Stimulated activated CD4-positive, alpha-beta T cell treated with anti-CD3 and anti-CD28 coated beads, Interleukin-4, amount 100 ng/mL, for 24 hours (primary cell): ENCODE measurements at places on chromosomes 11 and 22.

DNA sequence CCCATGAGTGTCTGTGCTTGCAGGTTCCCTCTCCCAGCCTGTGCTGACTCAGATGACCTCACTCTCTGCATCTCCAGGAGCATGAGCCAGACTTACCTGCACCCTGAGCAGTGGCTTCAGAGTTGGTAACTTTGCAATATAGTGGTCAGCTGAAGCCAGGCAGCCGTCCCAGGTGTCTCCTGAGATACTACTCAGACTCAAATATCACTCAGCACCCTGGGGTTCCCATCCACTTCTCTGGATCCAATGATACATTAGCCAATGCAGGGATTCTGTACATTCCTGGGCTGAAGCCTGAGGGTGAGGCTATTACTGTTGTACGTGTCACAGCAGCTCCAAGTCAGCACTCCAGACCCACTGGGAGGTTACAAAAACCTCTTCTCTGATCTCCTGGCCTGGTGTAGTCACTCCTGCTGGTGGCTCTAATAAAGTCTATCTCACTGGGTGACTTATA, 87.8 kb upstream of the TOP3B start:
- DNase-seq, result no peak

DNA sequence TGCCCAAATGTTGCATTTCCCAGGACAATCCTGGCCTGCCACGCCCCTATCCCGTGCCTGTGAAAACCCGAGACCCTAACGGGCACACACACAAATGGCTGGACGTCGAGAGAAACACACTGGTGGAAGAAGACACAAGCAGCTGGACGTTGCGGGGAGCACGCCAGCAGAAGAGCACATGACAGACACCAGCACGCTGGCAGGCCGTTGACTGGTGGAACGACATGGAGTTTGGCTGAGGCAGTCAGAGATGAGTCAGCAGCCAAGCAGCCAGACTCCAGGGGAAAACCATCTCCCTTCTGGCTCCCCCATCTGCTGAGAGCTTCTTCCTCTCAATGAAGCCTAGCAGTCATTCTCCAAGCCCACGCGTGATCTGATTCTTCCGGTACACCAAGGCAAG, 606.7 kb upstream of the LRRC4C start:
- DNase-seq, result no peak

DNA sequence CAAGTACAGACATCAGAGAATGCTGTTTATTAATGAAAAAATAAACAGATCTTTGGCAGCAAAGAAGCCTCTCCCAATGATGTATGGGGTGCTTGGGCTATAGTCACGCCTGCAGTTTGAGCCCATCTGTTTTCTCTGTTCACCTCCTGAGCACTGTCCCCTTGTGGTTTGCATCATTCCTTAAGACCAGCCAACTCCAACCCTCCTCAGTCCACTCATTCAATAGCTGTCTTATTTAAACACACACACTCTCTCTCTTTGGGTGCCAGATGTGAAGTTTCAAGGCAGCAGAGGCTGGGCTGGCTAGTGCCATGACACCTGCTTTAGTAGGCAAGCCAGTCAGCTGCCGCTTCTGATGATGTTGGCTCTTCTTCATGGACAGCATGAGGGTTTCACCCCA, 58.1 kb downstream of the POLD3 start:
- DNase-seq, result no peak

DNA sequence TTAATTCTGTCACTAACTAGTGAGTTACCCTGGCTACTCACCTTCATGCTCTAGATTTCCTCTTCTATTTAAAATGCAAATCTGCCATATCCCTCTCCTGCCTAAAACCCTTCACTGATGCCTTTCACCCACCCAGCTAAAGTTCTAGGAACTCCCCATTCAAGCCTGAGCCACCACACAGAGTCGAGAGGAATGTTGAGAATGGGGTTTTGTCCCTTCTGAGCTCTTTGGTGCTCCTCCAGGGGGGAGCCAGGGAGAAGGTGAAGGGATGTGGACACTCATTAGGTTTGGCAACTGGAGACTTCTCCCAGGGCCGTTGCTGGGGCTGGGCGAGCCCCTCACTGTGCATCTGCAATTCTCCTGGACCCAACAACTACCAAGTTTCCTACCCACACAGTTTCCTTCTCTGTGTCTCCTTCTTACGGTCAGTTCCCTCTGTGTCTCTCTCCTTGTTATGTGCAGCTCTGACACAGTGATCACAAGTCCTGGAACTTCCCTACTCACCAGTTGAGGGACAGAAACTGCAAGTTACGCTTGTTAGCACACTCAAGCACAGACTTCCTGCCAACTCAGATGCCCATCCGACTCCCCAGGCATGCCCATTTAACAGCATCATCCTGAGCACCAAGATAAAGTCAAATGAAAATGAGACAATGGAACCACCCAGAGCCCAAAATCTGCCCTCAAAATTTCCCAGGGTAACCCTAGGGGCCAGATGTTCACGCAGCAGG, 6.5 kb upstream of the IL10RA start:
- no peak for DNase-seq

- no peak for DNase-seq
Measured at GRCh38 chr11:47067401-47067800, 109.3 kb downstream of the ARFGAP2 start.

DNA sequence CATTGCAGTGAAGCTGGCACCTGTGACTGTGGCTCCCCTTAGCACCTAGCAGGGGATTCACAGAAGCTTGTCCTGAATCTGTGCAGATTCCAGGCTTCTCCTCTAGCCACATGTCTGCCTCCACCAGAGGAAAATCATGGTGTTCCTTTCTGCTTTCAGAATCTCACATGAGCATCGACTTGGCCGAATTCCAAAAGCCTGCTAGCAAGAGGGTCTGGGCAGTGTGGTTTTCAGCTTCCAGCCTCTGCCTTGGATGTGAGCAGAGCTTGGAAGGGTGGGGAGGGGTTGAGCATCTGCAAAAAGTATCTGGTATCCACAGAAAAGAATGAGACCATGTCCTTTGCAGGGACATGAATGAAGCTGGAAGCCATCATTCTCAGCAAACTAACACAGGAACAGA, 911.1 kb downstream of the TBC1D22A start:
- DNase-seq, result no peak

DNA sequence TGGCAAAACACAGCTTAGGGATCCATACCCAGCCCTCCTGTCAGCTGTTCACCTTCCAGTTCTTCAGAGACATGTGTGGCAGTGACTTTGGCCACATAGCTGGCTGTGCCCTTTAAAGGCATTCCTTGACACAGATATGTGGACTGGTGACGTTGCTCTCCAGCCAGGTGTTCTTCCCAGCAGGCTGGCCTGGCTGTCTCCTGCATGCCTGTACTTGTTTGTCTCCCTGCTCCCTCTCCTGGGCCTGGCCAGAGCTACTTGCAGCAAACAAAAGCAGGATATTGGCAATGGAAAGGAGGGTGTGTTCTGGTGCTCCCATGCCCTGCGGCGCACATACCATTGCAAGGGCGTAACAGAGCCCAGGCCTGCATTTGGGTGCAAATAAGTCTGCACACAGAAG, 38.3 kb downstream of the PIK3IP1 start:
- DNase-seq, result no peak

DNA sequence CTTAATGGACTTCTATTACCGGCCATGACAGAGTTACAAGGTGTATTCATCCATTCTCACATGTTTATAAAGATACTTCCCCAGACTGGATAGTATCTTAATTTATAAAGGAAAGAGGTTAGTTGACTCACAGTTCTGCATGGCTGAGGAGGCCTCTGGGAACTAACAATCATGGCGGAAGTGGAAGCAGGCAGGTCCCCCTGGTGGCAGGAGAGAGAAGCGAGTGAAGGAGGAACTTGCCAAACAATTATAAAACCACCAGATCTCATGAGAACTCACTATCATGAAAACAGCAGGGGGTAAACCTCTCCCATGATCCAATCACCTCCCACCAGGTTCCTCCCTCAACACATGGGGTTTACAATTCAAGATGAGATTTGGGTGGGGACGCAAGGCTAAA, 170.0 kb upstream of the PDGFD start:
- no peak for DNase-seq

GRCh38 chr11:1532606-1533341, 39.3 kb downstream of the DUSP8 start:
- no peak for DNase-seq

DNA sequence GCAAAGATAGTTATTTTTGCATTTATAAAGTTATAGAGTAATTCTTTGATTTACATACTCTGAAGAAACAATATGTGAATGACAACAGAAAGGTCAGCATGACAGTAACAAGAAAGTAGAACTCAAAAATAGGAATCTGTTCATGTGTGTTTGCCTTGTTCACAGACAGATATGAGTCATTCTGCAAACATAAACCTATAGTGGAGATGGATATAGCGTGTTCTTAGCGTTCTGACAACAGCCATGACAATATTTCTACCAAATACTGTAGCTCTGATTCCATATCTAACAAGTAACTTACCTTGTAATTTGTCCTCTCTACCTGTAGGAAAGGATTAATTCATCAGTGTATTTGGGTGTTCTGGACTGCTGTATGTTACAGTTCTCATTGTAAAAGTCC, 208.5 kb upstream of the MTMR2 start:
- no peak for DNase-seq

DNA sequence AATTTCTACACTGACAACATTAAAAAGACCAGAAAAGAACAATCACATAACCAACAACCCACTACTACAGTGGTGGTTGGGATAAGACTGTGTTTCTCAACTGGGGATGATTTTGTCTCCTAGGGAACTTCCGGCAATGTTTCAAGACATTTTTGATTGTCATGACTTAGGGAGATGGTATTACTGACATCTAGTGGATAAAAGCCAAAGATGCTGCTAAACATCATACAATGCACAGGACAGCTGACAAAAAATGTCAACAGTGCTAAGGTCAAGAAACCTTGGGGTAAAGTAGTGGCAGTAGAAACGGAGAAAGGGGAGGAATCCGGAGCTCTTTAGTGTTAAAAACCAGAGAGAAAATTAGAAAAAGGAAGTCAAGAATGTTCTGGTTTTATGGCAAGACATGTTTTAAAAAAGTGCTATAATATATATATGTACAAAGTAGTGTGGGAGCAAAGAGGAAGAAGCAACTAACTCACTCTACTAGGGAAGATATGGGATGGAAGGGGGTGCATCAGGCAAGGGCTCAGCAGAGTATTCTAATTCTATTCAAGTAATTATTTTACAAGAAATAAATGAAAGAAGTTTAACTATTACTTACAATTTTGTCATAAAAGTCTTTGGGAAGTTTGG, 37.2 kb downstream of the CKAP5 start:
- DNase-seq, result no peak

DNA sequence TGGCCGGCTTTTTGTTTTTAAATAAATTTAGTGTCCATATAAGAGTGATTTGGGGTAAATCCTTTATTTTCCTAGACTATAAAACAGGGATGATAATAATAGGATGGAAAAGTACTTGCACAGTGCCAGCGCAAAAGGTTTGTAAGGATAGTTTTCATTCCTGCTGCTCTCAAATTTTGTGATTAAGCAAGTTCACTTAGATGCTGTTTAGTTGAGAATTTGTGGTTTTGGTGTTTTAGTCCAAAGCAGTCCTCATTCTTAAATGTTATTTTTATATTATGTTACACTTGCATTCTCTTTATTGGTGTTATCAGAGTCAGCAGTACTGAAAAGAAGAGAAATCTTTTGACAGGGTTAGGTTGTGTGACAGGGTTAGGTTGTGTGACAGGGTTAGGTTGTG, 47.9 kb downstream of the PPP6R3 start:
- no peak for DNase-seq

DNA sequence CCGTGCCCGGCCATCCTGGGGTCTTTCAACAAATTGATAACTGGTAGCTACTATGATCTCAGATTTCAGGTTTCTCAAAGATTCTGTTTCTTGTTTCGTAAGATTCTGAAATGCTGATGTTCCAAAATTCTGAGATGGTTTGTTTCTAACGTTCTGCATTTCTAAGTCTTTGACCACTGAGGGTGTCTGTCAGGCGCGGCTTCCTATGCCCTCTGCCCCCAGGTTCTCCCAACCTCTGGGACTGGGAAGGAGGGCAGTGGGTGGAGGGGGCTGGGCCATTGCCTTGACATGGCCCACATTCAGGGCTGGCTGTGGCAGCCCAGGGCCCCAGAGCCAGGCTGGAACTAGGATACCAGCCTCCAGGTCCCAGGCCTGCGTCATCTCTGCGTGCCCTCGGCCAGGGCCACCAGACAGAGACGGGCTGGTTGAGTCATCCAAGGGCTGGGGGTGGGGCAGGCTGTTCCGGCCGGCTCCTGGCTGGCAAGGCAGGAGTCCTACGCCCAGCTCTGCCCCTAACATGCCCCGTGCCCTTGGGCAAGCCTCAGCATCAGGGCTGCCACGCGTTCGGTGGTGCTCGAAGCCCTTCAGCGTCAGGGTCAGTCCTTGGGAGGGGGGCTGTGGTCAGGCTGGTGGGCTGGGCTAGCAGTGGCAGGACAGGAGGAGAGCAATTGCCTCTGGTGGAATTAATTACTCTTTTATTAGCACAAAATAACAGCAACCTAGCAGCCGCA, 5.2 kb downstream of the TMEM134 start:
- no peak for DNase-seq

GRCh38 chr11:88406876-88407275, 69.3 kb upstream of the CTSC start:
- no peak for DNase-seq
